ENCODE measurements at places on chromosomes 6 and 20.

- no peak for DNase-seq
Measured at GRCh38 chr6:157769776-157770426, 53.1 kb upstream of the SNX9 start.

DNA sequence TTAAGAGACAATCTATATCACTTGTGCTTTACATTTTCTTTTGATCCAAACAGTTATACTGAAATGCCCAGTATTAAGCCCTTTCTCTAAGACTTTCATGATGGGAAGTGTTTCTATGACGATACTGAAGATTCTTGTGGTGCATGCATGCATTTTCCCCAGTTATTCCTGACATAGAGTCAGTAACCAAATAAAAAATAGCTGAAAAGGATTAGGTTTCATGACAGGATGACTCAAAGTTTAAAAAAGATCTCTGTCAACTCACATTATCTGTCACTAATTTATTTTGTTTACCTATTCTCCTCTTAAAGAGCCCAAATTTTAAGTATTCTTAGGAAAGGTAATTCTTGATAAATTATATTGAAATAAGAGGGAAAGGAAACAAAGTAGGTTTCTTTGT is 98.4 kb downstream of the SESN1 start:
- DNase-seq: no peak

DNA sequence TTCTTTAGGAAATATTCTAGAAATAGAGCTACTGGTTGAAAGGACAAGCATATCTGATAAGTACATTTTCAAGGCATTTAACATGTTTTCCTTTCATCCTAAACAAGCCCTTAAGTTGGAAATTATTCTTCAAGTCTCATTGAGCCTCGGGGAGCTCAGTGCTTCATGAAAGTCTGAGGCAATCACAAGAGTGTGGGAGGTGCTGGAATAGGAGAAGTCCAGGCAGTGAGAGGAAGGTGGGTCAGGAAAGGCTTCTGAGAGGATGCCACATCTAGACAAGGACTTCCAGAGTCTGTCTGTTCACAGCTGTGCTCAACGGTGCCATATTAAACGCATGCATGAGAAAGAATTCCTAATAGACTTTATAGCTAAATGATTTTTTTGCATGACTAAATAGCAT is 69.8 kb downstream of the CD83 start:
- no peak for DNase-seq

- no peak for DNase-seq
Measured at GRCh38 chr6:43725643-43726580, 38.3 kb upstream of the MRPS18A start.

DNA sequence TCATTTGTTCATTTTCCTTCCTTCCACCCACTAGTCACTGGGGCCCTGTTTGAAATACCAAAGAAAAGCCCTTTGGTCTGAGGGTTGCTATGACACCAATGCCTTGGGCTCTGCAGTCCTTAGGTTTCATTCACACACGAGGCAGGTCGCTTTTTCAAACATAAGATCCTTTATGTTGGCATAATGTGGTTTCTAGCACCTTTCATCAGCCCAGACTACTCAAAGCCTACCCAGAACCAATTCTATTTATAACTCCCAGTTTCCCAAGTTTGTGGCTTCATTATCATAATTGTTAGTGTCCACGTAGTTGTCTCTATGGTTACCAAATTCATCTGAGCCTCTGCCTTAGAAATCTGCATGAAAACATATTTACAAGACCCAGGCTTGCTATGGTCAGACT is 6.6 kb upstream of the TP53RK start:
- peak; percentile 62 for DNase-seq

GRCh38 chr6:50925981-50926380 is 107.3 kb downstream of the TFAP2B start:
- DNase-seq: no peak

Measured in fibroblast of upper back skin (primary cell).